ENCODE measurements at places on chromosomes 6 and 20. TPM values are rescaled to one million over a fixed set of nuclear protein-coding genes. Genes with fewer than 3 reads are reported as not detected.

Gene SLC22A16
- not detected for total RNA-seq

Gene BPIFB1
- not detected for total RNA-seq

Gene JPH2
- total RNA-seq, result 0.16 TPM

Gene FAM83C
- not detected for total RNA-seq

Gene PRL
- total RNA-seq, result not detected

Gene EPHA7
- total RNA-seq, result 1.4 TPM

Gene LY6G5C
- 1.4 TPM for total RNA-seq

Gene OPRM1
- not detected for total RNA-seq

Gene RGS17
- total RNA-seq, result 12.4 TPM

Gene HLA-DQA2
- total RNA-seq, result not detected

Gene ZC2HC1B
- not detected for total RNA-seq

Gene PLCB1
- 4.9 TPM for total RNA-seq
